ENCODE measurements at places on chromosomes 2 and 18. TPM values are rescaled to one million over a fixed set of nuclear protein-coding genes. Genes with fewer than 3 reads are reported as not detected.

The FABP1 gene
- total RNA-seq, result not detected

The EFHD1 gene
- total RNA-seq, result 15.0 TPM

The MOCOS gene
- 30.4 TPM for total RNA-seq

The ABCB11 gene
- not detected for total RNA-seq

The INHBB gene
- 57.5 TPM for total RNA-seq

The FAM237A gene
- not detected for total RNA-seq

The MFSD6 gene
- total RNA-seq, result 15.6 TPM

The CD8B gene
- total RNA-seq, result not detected

The SLC16A14 gene
- 0.57 TPM for total RNA-seq

The SGPP2 gene
- total RNA-seq, result 0.57 TPM

The CMPK2 gene
- not detected for total RNA-seq

The HOXD10 gene
- not detected for total RNA-seq

The AMER3 gene
- not detected for total RNA-seq

The UGT1A7 gene
- 20.3 TPM for total RNA-seq

The MCM6 gene
- 33.1 TPM for total RNA-seq

The DES gene
- 0.60 TPM for total RNA-seq

The TUBA3E gene
- not detected for total RNA-seq

The SRBD1 gene
- 17.8 TPM for total RNA-seq

The TGFA gene
- total RNA-seq, result 36.4 TPM

The MTX2 gene
- total RNA-seq, result 48.5 TPM

Measured in PC-9 (cell line).